ENCODE measurements at places on chromosomes 7 and 10.

GRCh38 chr10:32376097-32376496, 29.1 kb upstream of the EPC1 start:
- no peak for DNase-seq

DNA sequence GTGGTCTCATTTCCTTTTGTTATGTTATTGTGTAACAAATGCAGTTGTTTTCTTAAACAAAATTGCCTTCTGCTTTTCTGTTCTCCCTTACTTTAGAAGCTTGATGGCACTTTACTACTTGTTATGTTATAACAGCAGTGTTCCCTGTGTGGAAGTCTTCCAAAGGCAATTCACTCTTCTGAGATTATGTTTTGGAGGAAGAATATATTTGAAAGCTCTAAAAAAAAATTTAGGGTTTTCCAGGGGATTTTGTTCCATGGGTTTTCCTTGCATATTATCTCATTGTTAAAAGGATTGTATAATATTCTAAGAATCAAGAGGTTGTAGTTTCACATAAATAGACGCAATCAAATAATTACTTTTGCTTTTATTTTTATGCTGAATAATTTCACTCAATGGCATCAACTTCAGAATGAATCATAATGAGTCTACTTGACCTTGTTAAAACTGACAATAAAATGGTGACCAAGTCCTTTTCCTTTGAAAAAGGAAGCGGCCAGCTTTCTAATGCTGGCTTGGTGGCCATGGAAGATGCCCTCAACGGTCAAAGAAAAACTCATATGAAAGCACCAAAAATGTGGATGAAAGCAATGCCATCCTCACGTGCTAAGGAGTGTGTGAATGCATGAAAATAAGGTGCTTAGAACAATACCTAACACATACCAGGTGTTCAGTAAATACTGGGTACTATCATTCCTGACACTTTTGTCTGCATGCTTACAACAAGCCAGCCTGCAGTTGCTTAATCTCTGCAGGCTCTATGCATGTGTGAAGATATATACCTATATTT, 92.4 kb upstream of the KLF6 start:
- DNase-seq: no peak

GRCh38 chr7:42774436-42774835, 137.4 kb downstream of the C7orf25 start:
- DNase-seq: no peak

- DNase-seq: no peak
These were observed at the start of gene DOCK1 for GRCh38 chr10:126904818-126905701. Gene DOCK1 (plus strand): TSS chr10:126905428. CDS start chr10:126905518, 90 bp downstream.

DNA sequence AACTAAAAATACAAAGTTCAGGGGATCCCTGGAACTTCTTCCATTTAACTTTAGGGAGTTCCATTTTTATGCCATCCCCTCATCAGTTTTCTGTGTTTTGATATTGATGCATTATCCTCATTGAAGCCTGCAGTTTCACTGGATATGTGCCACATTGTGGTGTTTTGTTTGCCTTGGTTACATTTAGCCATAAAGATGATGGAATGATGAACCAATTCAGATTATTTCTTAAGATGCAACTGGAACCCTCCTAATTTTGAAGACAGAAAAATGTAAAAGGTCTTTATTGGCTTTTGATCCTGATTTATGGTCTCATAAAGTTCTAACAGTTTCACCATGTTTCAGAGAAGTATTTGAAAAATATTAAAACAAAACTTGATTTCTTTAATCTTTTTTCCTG, 314.2 kb upstream of the KLF6 start:
- no peak for DNase-seq

GRCh38 chr7:149317986-149318672, 56.1 kb downstream of the ZNF783 start:
- DNase-seq: no peak

- no peak for DNase-seq
These were observed 10.9 kb downstream of the OPTN start for GRCh38 chr10:13110908-13111307.

DNA sequence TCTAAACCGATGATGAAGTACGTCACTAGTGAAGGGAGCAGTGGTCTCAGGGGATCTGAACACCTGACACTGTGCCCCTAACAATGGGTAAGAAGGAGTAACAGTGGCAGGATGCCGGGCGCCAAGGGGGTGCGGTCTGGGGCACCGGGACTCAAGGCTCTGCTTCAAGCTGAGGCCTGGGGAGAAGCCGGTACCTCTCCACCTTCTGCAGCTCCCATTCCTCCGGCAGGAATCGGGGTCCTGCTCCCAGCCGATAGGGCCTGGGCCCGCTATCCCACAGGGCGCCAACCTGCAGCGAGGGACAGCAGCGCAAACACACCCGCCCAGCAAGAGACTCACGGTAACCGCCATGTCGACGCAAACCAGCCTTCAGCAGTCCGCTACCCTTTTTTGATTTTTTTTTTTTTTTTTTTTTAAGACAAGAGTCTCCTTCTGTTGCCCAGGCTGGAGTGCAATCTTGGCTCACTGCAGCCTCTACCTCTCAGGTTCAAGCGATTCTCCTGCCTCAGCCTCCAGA, 8.8 kb upstream of the CHST12 start:
- DNase-seq: no peak

GRCh38 chr7:81725812-81726127, 44.1 kb downstream of the HGF start:
- no peak for DNase-seq

GRCh38 chr10:9229702-9230244, 1175.3 kb downstream of the GATA3 start:
- DNase-seq: no peak

DNA sequence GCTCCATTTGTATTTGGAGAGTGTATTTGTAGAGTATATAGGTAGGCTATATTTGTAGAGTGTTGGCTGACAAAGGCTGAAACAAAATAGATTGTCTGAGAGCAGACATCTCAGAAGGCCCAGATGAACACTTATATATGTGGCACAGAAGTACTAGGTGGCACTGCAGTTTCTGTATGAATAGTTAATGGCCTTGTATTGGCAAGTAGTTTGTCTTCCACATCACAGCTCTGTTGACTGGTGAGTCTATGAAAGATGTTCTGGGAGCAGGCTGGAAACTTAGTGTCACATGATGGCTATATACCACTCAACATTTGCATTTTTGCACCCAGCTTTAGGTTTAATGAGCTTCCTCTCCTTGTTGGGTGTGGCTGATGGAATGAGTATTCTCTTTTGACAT, 51.9 kb downstream of the CCNY start:
- no peak for DNase-seq

- DNase-seq: no peak
These were observed 110.6 kb downstream of the PTPN20 start for GRCh38 chr10:47021850-47022249.

DNA sequence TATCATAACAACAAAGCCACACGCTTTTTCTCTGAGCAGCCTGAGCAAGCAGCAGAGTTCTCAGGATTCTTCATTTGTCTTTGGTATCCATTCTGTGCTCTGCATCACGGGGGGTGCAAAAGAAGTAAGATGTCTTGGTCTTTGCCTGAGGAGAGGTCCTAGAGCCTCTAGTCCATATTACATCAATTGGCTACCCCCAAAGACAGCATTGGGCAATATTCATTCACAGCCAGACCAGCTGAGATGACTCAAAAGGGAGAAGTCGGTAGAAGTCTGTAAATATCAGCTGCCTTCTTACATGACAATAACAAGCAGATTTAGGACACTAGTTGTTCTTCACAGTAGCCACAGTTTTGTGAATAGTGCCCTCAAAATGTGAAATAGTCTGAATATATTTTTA, 66.6 kb downstream of the FZD1 start:
- DNase-seq: no peak

DNA sequence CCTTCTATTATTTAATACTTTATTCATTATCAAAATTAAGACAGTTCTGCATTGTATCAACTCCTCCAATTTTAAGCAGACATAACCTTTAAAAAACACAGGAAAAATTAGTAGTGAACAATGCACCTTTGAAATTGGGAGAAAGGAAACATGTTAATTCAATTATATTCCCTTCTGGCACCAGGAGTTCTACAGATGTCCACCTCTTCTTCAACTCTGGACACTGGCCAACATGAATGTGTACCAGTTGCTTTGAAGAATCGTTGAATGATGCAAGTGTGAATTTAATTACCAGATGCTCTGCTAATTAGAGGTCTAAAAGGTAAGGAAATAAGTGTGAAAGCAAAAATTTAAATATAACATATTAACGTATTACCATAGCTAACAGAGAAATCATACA, 206.7 kb upstream of the IGFBP3 start:
- DNase-seq: no peak

- no peak for DNase-seq
These were observed 172.7 kb downstream of the SND1 start for GRCh38 chr7:127824682-127825081.

DNA sequence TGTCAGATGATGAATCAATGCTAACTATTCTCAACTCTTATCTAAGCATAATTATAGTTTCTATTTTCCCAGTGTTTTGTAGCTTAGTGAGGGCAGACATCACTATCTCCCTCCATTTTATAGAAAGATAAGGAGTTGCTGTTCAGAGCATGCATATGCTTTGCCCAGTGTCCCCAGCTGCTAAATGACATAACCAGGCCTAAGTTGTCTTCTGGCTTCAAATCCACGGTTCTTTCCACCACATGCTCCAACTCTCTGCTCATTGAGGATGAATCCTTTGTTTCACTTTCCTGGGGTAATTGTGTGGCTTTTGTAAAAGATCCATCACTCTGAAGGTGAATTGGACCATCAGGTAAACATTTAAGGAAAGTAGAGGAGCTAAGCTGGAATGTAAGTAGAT, 134.0 kb downstream of the SNX10 start:
- DNase-seq: no peak

- no peak for DNase-seq
These were observed 138.7 kb downstream of the NEURL1 start for GRCh38 chr10:103632247-103632642.

DNA sequence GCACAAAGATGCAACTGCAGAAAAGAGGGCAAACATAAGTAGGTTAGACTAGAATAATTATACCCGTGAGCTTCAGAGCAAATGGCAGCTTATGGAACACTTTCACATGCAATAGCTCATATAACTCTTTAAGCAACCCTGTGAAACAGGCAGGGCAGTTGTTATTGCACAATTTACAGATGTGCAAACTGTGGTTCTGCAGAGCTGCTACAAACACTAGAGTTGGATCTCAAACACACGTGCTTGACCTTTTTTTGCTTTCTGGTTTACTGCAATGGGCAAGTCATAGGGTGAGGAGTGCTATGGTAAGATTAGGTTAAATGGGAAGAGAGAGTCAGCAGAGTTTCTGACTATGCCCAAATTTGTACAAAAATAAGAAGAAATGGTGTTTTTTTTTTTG, 610.8 kb downstream of the GATA3 start:
- no peak for DNase-seq
